Stimulated activated CD4-positive, alpha-beta T cell treated with anti-CD3 and anti-CD28 coated beads, Interleukin-1b, Interleukin-23, amount 100 ng/mL, for 1 hour (primary cell): ENCODE measurements at places on chromosomes 11 and 22.

DNA sequence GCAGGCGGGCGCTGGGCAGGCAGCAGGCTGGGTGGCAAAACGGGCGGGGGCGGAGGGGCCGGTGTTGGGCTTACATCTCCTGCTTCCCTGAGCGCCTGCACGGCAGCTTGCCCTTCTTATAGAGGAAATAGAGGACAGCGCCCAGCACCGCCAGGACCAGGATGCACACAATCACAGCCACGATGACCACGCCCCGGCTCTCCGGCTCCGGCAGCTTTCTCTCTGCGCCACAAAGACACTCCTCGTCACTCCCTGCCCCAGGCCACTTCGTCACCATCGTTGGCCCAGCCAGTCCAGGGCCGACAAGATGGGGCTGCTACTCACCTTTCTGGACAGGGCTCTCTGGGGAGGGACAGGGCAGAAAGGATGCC, 6.3 kb downstream of the MCAM start:
- DNase-seq = no peak

- DNase-seq = no peak
Measured at GRCh38 chr22:46560696-46561295, 23.4 kb upstream of the CELSR1 start.

DNA sequence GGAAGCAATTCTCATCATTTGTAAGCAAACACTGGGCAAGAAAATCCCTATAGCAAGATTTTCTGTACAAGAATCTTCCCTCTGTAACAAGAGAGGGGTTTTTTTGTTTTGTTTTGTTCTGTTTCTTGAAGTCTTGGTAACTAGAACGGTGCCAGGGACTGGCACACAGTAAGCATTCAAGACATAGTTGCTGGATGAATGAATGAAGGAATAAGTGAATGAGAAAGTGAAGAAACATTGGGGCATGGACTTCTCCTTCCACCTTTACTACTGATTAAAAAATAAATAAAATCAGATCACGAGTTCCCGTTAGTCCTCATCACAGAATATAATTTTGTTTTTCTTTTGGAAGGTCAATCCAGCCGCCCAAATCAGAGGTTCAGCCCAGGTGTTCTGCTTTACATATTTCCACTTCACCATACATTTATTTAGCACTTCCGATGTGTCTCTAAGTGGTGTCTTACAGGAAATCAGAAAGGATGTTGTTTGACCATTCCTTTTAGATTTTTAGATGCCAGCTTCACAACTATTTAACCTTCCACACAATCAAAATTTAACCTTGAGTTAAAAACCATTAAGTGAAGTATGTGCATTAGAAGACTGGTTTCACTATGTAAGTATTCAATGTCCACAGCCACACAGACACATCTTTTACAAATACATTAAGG, 281.2 kb downstream of the CADM1 start:
- DNase-seq = no peak

DNA sequence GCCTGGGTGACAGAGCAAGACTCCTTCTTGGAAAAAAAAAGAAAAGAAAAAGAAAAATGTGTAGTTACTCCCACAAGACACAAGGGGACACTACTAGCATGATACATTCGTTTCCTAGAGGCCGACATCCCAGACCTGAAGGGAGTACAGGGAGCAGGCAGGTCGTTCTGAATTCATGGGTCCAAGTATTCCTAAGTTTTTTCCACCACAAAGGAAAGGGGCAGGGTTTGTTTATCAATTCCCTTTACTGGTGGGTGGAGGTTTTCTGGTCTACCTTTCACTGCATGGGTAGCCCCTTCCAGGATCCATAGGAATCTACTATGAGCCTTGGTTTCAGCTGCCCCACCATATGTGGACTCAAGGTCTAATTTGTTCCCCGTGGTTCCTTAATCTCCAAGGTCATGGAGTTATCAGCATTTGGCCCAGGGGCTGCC, 11.8 kb downstream of the TIGD3 start:
- no peak for DNase-seq

GRCh38 chr11:77171885-77172665, 44.0 kb downstream of the MYO7A start:
- no peak for DNase-seq

GRCh38 chr11:14642453-14642852, 1.2 kb upstream of the PDE3B start:
- no peak for DNase-seq

- DNase-seq = no peak
Measured at GRCh38 chr11:127035824-127036223, 35.3 kb upstream of the KIRREL3 start.
